ENCODE measurements at places on chromosomes 3 and 15.

DNA sequence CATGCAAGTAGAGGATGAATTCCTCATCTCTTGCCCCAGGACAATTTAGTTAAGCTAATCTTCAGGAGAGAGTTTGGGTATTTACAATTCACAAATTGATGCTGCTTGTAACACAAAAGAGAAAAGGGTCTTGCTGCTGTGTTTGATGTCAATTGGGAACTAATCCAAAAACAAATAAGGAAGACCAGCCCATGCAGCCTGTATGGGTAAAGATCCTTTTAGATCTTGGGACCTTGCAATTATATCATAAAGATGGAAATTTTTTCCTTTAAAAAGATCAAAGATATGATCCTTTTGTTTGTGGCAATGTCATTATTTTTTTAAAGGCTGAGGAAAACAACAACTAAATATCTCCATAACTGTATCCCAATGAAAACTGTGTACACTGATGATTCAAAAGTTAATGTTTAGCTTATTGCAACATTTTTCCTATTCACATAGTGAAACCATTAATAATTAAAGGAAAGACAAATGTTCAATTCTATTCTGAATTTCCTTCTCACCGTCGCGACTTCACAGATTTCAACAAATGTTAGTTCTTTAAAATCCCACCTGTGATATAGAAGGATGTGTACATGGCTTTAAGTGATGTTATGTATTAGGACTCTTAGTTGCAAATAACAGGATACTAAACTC is 40.2 kb downstream of the TMEM212 start:
- no peak for DNase-seq

DNA sequence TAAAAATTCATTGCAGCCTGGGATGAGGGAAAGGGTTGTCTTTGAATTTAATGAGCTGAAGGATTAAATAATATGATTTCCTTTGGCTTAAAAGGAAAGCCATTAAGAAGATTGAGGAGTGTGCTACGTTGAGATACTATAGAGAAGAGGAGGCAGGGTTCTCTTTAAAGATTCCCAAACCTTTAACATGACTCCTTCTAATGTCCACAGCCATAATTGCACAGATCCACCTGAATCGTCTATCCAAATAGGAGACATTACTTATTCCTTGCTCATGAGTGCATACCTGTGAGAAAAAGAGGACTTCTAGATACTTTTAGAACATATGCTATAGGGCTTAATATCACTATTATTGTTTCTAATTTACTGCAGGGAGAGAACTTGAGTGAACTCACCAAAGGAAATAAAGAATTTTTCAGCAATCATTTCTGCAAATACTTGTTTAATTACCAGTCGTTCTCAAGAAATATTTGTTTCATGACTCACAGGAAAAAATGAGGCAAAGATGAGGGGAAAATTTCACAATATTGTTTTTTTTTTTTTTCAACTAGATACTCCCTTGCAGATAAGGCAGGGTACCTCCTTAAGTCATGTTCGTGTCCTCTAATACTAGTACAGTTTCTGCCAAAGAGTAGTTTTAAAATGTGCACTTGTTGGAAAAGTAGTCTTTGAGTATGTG is 8.9 kb upstream of the SUCNR1 start:
- no peak for DNase-seq

GRCh38 chr3:20658491-20658890 is 472.5 kb upstream of the SGO1 start:
- DNase-seq = no peak

DNA sequence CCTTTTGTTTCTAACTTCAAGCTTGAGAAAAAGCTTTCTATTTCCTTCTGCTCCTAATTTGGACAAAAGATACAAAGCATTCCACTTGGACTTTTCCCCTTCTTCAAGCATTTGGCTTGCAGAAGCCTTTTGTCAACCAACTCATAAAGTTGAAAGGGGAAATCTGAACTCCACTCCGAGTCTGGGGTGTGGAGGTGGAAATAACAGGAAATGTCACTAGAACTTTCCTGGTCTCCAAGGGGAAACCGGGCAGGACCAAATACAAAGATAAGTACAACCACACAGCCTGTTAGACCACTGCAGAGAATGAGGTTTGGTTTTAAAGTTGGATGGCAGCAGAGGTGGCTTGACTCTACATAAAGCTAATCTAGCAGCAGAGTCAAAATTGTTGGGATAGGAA is 4.2 kb upstream of the C3orf80 start:
- no peak for DNase-seq

DNA sequence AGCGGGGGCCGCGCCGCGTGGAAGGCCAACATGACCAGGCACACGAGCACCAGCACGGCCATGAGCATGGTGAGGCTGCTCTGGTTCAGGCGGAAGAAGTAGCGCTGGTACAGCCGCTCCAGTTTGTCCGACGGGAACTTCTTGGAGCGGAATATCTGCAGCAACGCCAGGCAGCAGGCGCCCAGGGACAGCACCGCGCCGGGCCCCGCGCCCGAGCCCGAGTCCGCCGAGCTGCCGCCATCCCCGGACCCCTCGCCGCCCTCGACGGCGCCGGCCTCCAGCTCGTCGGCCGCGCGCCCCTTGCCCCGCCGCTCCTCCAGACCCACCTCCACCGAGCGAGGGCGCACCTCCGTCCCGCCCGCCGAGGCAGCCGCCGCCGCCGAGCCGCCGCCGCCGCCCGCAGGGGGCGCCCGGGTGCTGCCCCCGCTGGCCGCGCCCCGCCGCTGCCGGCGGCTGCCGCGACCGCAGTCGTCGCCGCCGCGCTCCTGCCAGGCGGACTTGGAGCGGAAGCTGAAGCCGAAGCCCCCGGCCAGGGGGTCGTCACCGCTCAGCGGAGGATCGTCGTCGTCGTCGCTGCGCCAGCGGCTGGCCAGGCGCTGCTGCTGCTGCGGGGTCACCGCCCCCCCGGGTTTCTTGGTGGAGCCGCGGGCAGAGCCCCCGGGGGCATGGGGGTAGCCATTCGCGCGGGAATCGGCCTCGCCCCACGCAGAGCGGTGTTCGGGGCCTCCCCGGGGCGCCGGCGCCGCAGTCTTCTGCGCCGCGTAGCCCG is 957 bp downstream of the ADCY5 start:
- no peak for DNase-seq

GRCh38 chr3:54257125-54257720 is 134.9 kb downstream of the CACNA2D3 start:
- DNase-seq = no peak

GRCh38 chr3:55309336-55309735 is 177.8 kb downstream of the WNT5A start:
- no peak for DNase-seq

GRCh38 chr3:44968447-44968858 is 7.5 kb downstream of the ZDHHC3 start:
- no peak for DNase-seq

GRCh38 chr3:108114423-108115065 is 23.7 kb upstream of the CD47 start:
- DNase-seq = no peak

DNA sequence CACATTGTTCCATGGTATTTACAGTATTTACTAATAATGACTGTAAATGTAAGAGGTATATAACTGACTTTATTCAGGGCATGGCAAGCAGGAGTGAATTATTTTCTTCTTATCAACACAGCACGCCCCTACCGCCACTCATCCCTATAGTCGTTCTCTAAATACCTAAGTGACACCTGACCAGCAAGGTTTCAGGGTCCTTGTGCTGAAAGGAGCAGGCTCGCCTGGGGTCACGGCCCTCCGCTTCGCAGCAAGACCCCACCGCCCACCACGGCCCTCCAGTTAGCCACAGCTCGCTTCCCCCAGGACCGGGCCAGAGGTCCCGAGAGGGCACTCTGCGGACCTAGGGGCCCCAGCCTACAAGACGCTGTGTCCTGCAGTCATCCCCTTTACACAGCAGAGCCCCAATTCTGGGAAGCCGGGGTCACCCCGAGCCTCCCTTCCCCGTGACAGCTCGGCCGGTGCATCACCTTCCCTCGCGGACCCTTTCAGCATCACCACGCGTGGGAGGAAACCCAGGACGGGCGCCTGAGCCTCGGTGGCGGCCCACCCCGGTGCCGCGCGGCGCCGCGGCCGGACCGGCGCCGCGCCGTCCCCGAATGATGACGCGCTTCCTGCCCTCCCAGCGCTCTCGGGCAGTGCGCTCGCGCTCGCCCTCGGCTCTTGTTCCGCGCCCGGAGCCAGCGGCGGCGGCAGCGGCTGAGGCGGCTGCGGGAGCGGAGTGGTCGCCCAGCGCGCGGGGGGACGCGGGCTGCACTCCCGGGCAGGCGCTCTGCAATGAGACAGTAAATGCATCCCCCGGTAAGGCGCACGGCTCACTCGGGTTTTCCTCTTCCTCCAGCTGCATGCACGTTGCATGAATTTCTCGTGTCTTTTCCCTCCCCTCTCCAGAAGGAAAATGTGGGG is 225.1 kb upstream of the C2CD4B start:
- DNase-seq = no peak

GRCh38 chr3:53970661-53971060 is 79.0 kb upstream of the SELENOK start:
- no peak for DNase-seq

DNA sequence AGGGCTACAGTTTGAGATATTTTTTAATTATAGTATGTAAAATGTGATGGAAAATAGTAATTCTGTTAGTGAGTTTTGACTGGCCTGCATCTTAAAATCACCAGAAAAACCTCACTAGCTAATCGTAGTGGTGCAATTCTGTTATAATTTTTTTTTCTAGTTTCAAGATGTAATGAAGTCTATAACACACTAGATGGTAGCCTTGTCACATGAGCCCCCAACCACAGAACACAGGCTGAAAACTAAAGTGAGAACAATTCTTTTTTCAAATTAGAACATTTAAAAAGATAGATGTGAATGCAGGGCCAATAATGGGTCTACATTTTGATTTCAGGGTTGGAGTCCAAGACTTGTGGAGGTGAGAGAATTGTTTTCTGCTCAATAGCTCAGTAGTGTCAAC is 83.3 kb upstream of the KCNH8 start:
- DNase-seq = no peak

DNA sequence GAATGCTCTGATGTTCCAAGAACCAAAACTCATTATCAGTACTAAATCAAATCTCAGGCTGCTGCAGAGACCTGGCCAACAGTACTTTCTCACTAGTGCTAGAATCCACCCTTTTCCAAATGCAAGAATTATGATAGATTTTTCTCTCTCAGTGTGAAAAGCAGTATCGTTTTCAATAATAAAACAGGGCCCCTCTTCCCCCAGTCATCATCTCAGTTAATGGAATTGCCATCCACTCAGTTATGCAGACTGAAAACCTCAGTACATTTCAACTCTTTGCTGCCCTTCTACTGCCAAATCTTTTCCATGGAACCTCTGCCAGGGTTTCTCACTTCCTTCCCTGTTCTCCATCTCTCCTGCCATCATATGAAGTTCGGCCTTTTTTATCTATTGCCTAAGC is 72.4 kb upstream of the FGF12 start:
- DNase-seq = no peak

DNA sequence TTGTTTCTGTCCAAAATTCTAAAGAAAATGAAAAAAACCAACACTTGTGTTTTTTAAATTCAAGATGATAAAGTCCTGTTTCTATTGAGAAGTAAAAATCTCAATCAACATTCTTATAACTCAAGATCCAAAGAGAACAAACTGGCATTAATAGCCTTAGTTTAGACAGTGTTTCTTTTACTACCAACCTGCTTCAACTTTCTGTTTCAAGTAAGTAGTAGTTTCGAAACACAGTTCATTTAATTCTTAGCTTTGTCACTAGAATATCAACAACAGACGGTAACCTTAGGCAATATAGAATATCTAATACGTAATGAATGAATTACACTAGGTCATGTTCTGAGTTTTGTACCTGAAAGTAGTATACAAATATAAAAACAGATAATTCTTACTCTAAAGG is 23.7 kb downstream of the CIP2A start:
- no peak for DNase-seq

DNA sequence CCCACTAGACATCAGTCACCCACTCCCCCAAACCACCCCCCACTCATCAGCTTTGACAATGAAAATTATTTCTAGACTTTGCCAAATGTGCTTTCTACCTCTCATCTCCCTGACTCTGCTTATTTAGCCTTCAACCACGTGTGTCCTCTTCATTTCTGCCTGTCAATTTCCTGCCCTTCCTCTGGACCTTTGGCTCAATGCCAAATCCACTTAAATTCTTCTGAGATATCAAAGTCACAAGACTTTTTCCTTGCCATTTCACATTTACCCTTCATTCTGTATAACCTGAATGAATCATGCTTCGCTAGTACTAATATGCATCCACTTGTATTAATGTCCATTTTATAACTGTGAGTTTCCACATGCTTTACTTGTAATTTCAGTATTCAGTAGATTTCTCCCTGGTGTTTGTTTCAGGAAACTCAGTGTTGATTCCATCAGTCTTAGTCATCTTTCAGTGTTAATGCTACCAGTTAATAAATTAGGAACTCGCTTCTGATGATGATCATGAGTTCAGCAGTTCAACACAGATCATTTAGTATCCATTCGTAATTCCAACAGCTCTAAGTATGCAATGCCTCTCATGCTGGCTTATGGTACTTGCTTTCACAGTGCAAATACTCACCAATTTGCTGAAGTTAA is 128.2 kb upstream of the OSTN start:
- no peak for DNase-seq

DNA sequence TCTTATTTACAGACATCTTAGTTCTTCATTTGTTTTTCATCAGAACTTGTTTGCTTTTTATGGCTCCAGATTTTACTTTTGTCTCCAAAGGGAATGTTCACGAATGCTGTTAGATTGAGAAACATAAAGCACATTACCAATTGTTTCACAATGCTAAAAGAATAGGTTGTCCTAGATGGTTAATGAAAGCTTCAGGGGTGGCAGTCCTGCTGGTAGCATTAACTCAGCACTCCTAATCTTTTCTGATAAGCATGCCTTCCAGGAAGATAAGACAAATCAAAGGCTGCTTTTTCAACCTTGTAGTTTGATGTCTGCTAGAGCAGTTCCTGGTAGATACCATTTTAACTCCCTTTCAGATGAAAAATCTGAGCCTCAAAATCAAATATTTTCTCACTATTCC is 619.4 kb downstream of the PYDC2 start:
- no peak for DNase-seq

- no peak for DNase-seq
Observed at GRCh38 chr15:64912379-64913325, 950 bp downstream of the ANKDD1A start.

GRCh38 chr3:108897883-108898282 is 55.8 kb downstream of the GUCA1C start:
- DNase-seq = no peak

- DNase-seq = no peak
Observed at GRCh38 chr3:195047536-195047935, 223.4 kb downstream of the XXYLT1 start.

- no peak for DNase-seq
Observed at GRCh38 chr3:108736821-108737220, 20.4 kb downstream of the RETNLB start.

GRCh38 chr3:97911459-97911858 is 60.8 kb downstream of the RIOX2 start:
- DNase-seq = no peak

DNA sequence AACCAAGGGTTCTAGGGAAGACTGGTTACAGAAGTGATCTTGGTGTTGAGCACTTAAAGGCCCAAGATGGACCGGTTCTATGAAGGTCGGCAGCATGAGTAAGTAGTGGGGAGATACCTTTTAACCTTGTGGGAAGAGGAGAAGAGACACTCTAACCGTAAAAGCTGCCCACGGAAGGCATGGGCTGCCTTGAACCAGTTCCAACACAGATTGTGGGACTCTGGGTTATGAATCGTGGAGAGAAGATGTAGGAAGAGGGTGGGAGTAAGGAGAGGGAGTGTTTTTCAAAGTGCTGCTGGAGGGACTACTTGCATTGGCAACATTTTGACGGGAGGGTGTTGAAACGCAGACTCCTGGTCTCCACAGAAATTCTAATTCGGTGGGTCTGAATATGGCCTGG is 67.1 kb downstream of the CRYGS start:
- no peak for DNase-seq
